Camera-type eye (tissue), 1 donor: ENCODE measurements at places on chromosomes 6 and 20. TPM values are rescaled to one million over a fixed set of nuclear protein-coding genes. Genes with fewer than 3 reads are reported as not detected.

The NRSN1 gene
- total RNA-seq = 12.5 TPM

The MYCT1 gene
- 21.2 TPM for total RNA-seq

The HECA gene
- total RNA-seq = 32.0 TPM

The HINT3 gene
- 46.2 TPM for total RNA-seq

The FOXQ1 gene
- total RNA-seq = 2.7 TPM

The GJA10 gene
- total RNA-seq = 2.5 TPM
